ENCODE measurements at places on chromosomes 6 and 20.
A peak's percentile ranks its signal among the peaks of the same experiment; 100 is the strongest.

DNA sequence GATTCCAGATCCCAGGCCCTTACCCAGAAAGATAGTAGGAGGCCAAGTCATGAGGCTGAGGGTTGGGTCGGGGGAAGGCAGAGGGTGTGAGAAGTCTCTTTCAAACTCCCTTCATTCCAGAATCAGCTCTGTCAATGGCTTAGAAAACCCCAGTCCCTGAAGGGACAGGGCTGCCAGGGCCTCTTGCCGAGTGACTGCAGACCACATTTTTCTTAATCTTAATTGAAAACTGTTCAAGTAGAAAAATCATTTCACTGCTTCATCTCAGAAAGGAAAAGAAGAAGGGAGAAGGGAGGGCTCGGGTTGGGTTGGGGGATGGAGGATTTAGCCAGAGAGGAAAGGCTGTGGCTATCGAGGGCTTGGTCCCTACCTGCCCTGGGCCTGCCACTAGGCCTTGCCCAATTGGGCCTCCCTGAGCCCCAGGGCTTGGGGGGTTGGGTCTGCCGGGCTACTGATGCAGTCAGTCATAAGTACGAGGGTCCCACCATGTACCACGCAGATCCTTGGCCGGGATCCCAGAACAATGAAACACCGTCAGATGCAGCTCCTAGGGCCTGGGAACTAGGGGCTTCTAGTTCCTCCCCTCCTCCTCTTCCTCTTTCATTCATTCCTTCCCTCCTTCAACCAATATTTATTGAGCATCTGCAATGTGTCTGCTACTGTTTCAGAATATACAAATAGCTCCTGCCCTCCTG is 44.0 kb upstream of the CTNNBL1 start:
- DNase-seq, result no peak

DNA sequence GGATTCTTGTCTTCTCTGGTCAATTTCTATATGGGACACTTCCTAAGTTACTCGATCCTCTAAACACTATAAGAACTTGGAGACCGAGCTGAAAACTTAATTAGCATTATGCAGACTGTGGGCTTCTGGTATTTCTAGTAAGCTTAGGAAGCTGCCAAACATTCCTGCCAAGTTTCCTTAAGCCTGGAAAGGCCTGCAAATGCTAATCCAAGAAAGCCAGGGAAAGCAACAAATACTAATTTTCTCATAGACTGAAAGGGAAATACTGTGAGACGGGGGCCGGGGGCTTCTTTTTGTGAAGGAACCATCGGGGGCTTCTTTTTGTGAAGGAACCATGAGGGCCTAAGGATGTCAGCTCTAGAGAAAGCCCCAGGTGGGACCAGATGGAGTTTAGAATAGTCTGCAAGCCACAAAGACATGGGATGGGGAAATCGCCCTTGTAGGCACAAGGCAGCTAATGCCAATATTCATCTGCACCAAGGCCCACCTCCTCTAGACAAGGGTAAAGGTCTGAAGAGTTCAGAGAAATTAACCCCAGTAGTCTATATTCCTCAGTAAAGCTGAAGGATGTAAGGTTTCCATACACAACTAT is 332.4 kb upstream of the PRDM1 start:
- DNase-seq, result no peak

GRCh38 chr6:163897669-163898068 is 483.2 kb downstream of the QKI start:
- no peak for DNase-seq

- no peak for DNase-seq
These were observed 27.4 kb downstream of the ZC3H12D start for GRCh38 chr6:149457316-149457884.

GRCh38 chr20:517221-517620 is 26.4 kb downstream of the CSNK2A1 start:
- no peak for DNase-seq

DNA sequence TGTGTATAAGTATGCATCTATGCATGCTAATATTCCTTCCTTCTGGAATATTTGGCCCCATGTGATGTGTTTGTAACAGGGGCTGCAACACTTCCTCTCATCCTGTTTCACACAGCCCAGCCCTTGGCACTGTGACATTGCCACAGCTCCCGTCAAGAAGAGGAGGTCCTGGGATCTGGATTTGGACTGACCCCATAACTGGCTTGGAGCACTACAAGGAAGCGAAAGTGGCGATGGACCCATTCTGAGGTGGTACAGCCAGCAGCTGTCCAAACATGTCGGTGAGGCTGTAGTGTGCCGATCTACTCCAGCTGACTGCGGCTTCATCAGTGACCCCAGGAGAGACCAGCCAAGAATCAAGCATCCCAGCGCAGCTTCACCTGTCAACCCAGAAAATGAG is 18.2 kb downstream of the SYNDIG1 start:
- no peak for DNase-seq

DNA sequence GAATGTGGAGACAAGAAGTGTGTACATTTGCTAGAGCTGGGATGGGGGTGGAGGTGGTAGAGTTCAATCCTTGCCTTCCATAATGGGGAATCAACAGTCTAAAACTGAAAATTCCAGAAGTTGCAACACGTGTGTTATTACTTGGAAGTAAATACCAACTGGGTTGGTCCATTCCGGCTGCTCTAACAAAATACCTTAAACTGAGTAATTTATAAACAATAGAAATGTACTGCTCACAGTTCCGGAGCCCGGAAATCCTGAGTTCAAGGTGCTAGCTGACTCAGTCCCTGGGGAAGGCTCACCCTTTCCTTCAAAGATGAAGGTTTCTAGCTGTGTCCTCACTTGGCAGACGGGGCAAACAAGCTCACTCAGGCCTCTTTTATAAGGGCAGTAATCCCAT is 59.0 kb downstream of the RIN2 start:
- DNase-seq, result no peak

DNA sequence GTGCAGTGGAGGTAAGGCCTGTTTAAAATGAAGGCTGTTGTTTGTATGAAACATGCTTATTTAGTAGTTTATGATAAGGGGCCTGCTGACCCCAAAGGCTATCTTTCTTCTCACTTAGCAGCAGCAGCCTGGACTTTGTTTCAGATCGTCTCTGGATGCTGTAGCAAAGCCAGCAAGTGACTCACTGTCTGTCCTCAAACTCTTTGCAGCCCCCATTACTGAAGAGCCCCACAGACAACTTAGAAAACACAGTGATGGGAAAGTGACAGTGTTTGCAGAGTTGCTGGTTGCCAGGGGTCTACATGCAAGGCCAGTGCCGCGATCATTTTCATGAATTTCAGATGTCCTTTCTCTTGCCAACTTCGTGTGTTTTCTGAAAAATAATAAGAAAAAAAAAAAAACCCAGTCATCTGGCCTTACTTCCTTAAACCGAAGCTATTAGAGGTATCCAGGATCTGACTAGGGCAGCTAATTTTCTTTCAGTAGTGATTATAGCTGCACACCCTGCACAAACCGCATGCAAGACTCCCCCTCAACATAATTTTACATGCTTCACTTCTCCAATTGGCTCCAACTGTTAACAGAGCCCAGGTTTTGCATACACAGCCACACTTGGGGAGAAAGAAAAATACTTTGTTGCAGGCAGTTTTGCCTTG is 11.6 kb upstream of the F13A1 start:
- DNase-seq, result no peak

GRCh38 chr6:133707456-133707855 is 181.5 kb upstream of the TCF21 start:
- DNase-seq, result no peak

- DNase-seq, result no peak
These were observed 43.2 kb downstream of the RANBP9 start for GRCh38 chr6:13668291-13668928.

GRCh38 chr6:4420160-4420865 is 284.9 kb upstream of the ECI2 start:
- DNase-seq, result no peak

DNA sequence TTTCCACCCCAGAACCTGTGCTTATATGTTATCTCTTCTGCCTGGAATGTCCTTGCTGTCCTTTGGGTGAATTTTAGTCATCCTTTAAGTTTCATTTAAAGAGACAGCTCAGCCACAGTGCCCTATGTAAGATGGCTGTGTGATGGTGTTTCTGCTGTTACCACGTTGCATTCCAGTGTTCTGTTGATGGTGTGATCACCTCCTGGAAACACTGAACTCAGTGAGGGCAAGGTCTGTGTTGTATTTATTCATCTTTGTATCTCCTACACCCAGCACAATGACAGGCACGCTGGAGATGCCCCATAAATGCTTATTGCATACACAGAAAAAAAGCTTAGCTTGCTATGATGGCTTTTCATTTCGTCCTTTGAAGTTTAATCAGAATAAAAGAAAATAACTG is 102.5 kb downstream of the MAP3K7 start:
- DNase-seq, result no peak

DNA sequence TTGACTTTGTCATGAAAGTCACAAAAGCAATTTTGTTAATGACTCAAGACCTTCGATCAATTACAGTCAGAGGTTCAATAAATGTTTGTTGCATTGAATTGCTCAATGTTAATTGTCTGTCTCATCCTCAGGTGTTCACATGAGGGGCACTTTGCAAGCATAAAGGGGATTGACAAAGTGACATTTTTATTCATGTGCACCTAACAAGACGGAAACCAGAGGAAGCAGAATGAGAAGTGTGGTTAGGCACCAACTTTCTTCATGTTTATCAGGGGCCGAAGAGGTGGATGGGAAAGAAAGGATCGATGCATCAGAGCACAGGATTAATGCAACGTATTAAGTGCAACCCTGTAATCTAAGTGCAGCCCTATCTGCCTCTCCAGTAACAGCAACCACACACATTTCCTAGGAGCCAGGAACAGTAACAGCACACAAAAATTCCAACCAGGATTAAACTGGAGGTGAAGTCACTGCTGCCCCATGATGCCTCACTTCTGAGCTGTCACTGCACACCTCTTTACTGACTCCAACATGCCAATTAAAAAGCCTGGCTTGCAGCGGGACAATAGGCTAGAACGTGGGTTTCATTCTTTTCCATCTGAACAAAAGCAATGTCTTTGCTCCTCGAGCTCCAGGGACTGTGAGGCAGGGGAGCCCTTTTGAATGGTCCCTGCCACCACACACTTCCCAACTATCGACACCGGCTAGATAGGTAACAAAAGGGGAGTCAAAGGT is 262.7 kb downstream of the CD83 start:
- DNase-seq, result no peak

- peak; percentile 42 for DNase-seq
These were observed 133.2 kb upstream of the RPS6KA2 start for GRCh38 chr6:166760288-166760687.

- no peak for DNase-seq
These were observed 47.2 kb upstream of the CCN2 start for GRCh38 chr6:131998255-131998982.

GRCh38 chr20:25178563-25179438 is 16.7 kb upstream of the ENTPD6 start:
- DNase-seq, result no peak

GRCh38 chr6:64230530-64230929 is 594.9 kb downstream of the PHF3 start:
- no peak for DNase-seq

DNA sequence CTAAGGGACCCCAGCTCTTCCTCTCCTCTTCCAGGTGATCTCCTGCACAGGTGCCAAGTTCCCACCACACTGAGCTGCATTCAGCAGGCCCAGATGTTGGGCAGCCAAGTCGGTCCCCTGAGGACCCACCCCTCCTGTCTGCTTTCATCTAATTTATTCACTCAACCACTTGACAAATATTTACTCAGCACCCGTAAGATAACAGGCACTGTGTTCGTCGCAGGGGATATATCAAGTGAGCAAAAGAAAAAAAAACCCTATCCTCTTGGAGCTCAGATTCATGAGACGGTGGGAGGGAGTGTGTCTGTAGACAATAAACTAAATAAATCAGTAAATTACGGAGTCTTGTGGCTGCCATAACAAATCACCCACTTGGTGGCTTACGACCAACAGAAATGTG is 143.6 kb downstream of the MRPL14 start:
- DNase-seq, result no peak

DNA sequence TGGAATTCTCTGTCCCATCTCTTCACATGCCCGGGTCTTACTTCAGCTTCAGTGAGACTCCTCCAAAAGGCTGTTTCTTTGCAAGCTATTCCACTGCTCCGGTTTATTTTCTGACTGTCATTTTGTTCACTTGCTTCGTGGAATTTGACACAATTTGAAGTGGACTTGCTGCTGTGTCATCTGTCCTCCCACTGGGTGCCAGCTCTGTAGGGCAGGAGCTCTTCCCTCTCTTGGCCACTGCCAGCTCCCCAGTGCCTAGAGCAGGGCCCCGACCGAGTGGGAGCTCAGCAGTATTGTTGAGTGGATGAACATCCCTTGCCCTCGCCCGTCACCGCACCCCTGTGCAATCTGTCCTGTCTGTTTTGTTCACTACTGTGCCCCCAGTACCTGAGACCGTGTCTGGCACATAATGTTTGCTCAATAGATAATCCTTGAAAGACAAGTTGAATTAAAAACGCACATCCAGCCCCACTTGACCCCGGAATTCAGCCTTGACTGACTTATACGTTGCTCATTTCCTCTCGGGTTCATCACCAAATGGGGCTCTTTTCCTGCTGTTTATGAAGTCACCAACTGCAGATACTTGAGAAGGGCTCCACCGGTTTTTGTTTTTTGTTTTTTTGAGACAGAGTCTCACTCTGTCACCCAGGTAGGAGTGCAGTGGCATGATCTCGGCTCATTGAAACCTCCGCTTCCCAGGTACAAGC is 170.3 kb upstream of the KCNG1 start:
- DNase-seq, result no peak

DNA sequence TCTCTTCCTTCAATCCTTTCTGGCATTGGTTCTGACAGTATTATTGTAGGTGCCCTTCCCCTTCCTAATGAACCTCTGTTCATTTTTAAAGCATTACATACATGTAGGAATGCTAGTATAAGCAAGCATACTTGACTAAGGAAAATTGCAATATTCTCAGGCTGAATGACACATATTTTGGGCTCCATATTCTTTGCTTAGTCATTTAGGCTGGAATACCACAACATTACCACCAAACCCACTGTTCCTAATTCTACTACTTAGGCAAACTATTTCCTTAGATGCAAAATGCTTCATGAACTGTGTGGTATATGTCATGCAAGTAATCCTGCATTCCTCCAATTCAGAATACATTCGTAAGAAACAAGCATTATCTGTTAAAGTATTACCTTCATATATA is 113.9 kb downstream of the PRDM1 start:
- no peak for DNase-seq

DNA sequence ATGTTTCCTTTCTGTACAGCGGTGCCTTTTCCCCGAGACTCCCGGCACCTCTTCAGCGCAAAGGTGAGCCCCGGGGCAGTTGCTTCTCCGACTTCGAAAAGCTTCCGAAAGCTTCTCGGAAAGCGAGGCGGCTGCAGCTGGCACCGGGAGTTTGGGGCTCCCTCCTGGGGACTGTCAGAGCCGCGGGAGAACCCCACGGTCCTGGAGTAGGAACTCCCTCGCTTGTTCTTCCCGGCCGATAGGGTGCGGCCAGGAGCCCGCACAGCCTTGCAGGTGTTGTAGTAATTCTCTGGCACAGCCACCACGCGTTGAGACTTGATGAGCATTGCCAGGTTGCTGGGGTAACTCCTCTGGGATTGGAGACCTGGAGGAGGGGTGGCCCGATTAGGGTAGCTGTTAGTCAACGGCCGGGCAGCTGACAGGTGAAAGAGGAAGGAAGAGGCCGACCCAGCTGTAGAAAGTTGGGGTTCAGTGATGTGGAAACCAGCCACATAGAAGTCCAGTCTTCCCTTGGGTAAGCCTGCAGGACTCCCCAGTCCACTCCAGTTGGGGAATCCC is 721 bp downstream of the KDM1B start:
- DNase-seq, result peak; percentile 26

- no peak for DNase-seq
These were observed 7.7 kb upstream of the CAP2 start for GRCh38 chr6:17385660-17386059.

GRCh38 chr6:132929141-132929540 is 114.8 kb downstream of the RPS12 start:
- DNase-seq, result no peak

Measured in stimulated activated CD4-positive, alpha-beta T cell treated with anti-CD3 and anti-CD28 coated beads, TNF-alpha, amount 100 ng/mL, for 4 hours (primary cell).